Renal pelvis (tissue), 12 donors: ENCODE measurements at places on chromosomes 12 and 14. TPM values are rescaled to one million over a fixed set of nuclear protein-coding genes. Genes with fewer than 3 reads are reported as not detected.

GRCh38 chr14:95763875-95764274, 50.0 kb upstream of the TCL1A start:
- no peak for DNase-seq

DNA sequence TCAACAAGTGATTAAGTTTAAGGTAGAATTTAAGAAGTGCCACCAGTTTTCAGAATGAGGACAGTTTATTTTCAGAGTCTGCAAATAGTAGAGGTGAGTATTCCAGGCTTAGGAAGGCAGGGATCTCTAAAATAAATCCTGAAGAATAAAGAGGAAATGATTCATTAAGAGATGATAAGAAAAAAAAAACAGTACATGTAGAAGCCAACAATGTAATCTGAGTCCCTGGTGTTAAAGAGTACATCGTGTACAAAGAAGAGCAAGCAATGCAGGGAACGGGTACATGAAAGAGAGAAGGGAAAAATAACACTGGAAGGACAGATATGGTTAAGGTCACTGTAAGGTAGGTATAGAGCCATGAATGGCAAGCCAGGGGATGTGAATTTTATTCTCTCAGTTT, 95.2 kb upstream of the FOXG1 start:
- DNase-seq = no peak

DNA sequence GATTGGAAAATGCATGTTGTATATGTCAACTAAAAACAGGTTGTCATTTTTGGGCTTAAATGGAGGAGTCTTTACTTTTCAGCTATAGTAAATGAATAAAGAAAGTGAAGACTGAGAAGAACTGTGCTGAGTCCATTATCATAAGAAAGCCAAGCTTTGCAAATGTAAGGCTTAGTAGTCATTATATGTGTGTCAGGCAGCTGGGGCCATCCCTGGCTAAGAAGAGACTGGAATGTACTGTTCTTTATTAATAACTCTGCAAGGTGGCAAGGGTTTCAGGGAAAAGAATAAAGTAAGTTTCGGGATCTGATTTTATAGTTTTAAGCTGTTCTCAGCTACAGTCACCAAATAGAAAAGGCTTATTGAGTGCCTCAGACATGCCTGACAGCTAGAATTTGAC, 48.7 kb downstream of the SRGAP1 start:
- no peak for DNase-seq

GRCh38 chr14:90191585-90191984, 64.8 kb upstream of the PSMC1 start:
- no peak for DNase-seq

DNA sequence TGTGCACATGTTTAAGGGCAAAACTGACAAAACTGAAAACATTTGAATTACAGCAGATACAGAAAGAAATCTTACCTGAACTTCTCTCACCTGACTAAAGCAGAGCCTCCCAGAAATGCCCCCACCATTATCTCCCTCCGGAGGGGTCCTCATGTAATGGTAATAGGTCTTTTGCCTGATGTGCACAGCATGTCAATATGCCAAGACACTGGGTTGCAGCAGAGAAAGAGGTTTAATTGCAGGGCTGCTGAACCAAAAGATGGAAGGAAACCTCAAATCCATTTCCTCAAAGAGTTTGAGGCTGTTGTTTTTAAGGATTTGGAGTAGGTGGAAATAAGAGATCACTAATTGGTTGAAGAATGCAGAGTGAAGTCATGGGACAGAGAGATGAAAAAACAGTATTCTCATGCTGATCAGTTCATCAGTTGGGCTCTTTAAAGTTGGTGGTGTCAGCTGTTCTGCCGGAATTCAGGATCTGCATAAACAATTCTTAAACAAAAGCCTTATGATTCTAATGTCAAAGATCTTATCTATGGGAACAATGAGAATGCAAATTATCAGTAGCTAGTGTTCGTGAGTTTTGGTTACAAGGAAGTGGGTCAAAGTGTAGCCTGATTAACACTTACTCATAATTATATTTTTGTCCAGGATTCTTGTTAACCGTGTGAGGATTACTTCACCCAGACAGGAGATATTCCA, 18.2 kb downstream of the ANG start:
- no peak for DNase-seq

Gene PTPRR
- 0.58 TPM for polyA plus RNA-seq

Gene MORN3
- 1.9 TPM for polyA plus RNA-seq

GRCh38 chr12:123894823-123895345, 77.7 kb downstream of the CCDC92 start:
- no peak for DNase-seq

- no peak for DNase-seq
Measured at GRCh38 chr12:18443768-18444437, 182.6 kb downstream of the PIK3C2G start.

Gene PRKAB1
- 93.6 TPM for polyA plus RNA-seq

DNA sequence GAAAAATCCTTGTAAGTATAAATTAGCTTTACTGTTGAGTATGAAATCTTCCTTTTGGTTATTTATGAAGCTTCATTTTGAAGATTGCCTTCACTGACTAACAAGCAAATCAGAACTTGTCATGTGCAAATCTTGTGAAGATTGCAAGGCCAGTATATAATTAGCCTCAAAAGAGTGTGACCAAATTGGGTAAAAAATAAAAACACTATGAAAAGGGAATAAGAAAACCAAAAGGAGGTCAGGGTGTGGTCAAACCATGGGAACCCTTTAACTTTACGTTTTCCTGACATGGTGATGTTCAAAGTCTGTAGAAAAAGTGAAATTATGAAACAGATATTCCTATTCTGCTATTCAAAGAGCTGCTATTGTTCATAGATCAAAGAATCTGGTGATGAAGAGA, 230.3 kb downstream of the BCAT1 start:
- DNase-seq = no peak

DNA sequence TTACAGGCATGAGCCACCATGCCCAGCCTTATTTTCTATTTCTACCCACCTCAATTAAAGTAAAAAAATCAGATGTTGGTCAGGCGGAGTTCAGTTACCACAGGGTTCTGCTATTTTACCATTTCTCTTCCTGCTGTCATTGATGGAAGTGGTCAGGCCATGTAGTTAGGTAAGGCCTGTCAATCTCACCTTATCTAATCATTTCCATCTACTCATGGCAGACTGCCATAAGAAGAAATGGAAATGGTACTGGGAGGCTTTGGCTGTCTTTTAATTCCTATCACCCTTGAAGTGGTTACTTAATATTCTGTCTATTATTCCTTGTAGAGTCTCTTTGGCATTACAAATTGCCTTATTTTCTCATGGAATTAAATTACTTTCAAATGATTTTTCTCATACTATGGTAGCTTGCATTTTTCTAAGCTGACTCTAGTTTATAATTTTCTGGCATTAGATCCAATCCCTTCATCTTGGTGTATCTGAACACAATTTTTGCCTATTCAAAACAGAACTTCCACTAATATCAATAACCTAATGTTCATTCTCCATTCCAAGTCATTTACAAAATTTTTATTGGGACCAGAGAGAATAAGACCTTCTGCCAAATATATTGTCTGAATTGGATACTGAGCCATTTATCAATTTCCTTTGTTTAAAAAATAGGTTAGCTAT, 198.7 kb downstream of the DACT1 start:
- DNase-seq = no peak

DNA sequence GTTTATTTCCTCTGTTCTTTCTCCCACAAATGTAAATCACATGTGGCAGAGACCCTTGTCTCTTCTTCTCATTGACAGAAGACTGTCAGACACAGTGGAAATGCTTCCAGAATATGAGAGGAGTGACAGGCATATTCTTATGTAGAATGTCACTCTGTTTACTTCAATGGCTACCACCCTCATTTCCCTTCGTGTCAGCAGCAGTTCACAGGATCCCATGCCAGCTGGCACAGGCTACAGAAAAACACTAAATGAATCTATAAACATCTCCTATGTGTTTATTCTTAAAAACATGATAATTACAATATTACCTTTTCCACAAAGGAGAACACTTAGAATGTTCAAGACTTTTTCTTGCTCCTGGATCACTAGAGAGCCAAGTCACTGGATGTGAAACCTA, 183.8 kb upstream of the CNTN1 start:
- DNase-seq = no peak

GRCh38 chr14:75371297-75371696, 56.5 kb upstream of the JDP2 start:
- no peak for DNase-seq

GRCh38 chr12:2092890-2093289, 40.1 kb downstream of the CACNA1C start:
- no peak for DNase-seq

DNA sequence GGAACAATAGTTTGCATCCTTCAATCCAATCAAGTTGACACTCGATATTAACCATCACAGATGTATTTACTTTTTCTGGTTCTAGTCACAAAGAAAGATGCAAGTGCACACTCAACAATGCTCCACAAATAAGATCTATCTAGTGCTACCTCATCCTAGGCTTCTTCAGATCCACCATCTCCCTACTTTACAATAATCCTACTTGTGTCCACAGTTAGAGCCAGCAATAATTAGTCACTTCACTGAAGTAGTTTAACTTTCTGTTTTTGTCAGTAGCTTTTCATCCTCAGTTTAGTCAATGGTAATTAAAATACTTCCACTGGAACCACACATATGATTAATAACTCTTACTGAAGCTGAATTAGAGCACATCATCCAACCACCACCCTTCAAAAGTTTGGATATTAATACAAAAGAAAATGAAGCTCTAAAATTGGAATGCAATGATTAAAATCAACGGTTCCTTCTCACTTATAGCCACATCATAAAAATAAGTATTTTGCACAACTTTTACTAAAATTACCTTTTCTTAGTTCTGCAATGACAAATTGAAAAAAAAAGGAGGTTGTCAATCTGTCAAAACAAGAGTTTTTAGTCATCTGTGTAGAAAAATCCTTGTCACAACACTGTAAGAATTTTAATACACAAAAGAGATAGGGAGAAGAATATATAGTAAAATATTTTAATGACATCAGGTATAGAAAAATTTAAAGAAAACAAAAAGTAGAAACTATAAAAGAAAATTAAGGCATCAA, 28.2 kb upstream of the SNRPF start:
- DNase-seq = no peak

Gene KRT83
- not detected for polyA plus RNA-seq

- peak; percentile 64 for DNase-seq
Measured at GRCh38 chr12:57008178-57008577, 1.8 kb upstream of the ZBTB39 start.

Gene INSM2
- not detected for polyA plus RNA-seq
